Mesangial cell (primary cell): ENCODE measurements at places on chromosomes 3 and 15. TPM values are rescaled to one million over a fixed set of nuclear protein-coding genes. Genes with fewer than 3 reads are reported as not detected.

CRTAP gene
- total RNA-seq = 217 and 421 TPM in 2 replicates

GP5 gene
- under 0.01 and 0.16 TPM in 2 replicates for total RNA-seq

DUOXA1 gene
- not detected in 2 replicates for total RNA-seq

RLBP1 gene
- not detected in 2 replicates for total RNA-seq

NR2F2 gene
- total RNA-seq = 28.8 and 88.4 TPM in 2 replicates

GOLGA8T gene
- not detected in 2 replicates for total RNA-seq
